Motor neuron (in vitro differentiated cells): ENCODE measurements at places on chromosomes 12 and 14. TPM values are rescaled to one million over a fixed set of nuclear protein-coding genes. Genes with fewer than 3 reads are reported as not detected.

The A2M gene
- total RNA-seq = 0.12 and 0.45 TPM in 2 replicates

The TPH2 gene
- total RNA-seq = 0.22 and 0.69 TPM in 2 replicates

The C1R gene
- total RNA-seq = 10.3 and 11.7 TPM in 2 replicates

The DNM1L gene
- total RNA-seq = 62.7 and 65.6 TPM in 2 replicates

The HOXC13 gene
- total RNA-seq = 4.7 and 5.4 TPM in 2 replicates

The VWF gene
- total RNA-seq = 0.27 and 0.62 TPM in 2 replicates

The WNT1 gene
- not detected in 2 replicates for total RNA-seq

The PMCH gene
- not detected in 2 replicates for total RNA-seq

The GUCY2C gene
- not detected in 2 replicates for total RNA-seq

The DPPA3 gene
- total RNA-seq = not detected in 2 replicates

The RNASE7 gene
- 0.38 TPM in 1 of 2 replicates, not detected in the other for total RNA-seq

The SLC17A8 gene
- total RNA-seq = 0.22 and 0.46 TPM in 2 replicates

The RASSF8 gene
- 19.2 and 19.4 TPM in 2 replicates for total RNA-seq

The IKZF4 gene
- 7.9 and 10.5 TPM in 2 replicates for total RNA-seq

The KCNH5 gene
- 2.1 and 2.8 TPM in 2 replicates for total RNA-seq

The P3H3 gene
- total RNA-seq = 18.4 and 18.5 TPM in 2 replicates

The SCFD1 gene
- 93.8 and 95.8 TPM in 2 replicates for total RNA-seq

The ZNF891 gene
- 4.2 and 5.0 TPM in 2 replicates for total RNA-seq
